ENCODE measurements at places on chromosomes 1 and 21. TPM values are rescaled to one million over a fixed set of nuclear protein-coding genes. Genes with fewer than 3 reads are reported as not detected.

The FCN3 gene
- total RNA-seq = not detected

The CLEC20A gene
- not detected for total RNA-seq

The HIPK1 gene
- 31.0 TPM for total RNA-seq

The NUP210L gene
- total RNA-seq = 0.07 TPM

The SPRR2E gene
- not detected for total RNA-seq

The ESPN gene
- not detected for total RNA-seq

The KRTAP19-1 gene
- total RNA-seq = not detected

The CR1 gene
- not detected for total RNA-seq

The MATN1 gene
- total RNA-seq = not detected

The FMO5 gene
- 1.4 TPM for total RNA-seq

The SPRR4 gene
- total RNA-seq = not detected

The TSSK3 gene
- total RNA-seq = 0.13 TPM

The RNF223 gene
- not detected for total RNA-seq

The PIK3CD gene
- 7.9 TPM for total RNA-seq

The RNU5D-1 gene
- not detected for total RNA-seq

The HSF2BP gene
- 2.8 TPM for total RNA-seq

The ZP4 gene
- not detected for total RNA-seq

The TNFRSF4 gene
- 0.17 TPM for total RNA-seq

The KIF26B gene
- total RNA-seq = 27.0 TPM

The CCDC181 gene
- total RNA-seq = 0.85 TPM

The PAPPA2 gene
- 18.9 TPM for total RNA-seq

The MAP3K21 gene
- 0.10 TPM for total RNA-seq

The NBPF11 gene
- total RNA-seq = 9.0 TPM

The RGS4 gene
- 809 TPM for total RNA-seq

The TARBP1 gene
- 22.9 TPM for total RNA-seq

The PRR9 gene
- 0.23 TPM for total RNA-seq

The RGS13 gene
- not detected for total RNA-seq

The LORICRIN gene
- total RNA-seq = not detected

The TMOD4 gene
- total RNA-seq = not detected

The CFAP74 gene
- total RNA-seq = not detected

The THAP3 gene
- total RNA-seq = 24.6 TPM

The TEX38 gene
- not detected for total RNA-seq

The AKIRIN1 gene
- 49.9 TPM for total RNA-seq

The ELF3 gene
- 2.2 TPM for total RNA-seq

Measured in smooth muscle cell of the pulmonary artery (primary cell).